ENCODE measurements at places on chromosomes 3 and 15.

GRCh38 chr3:10332481-10333348 is 11.8 kb upstream of the SEC13 start:
- no peak for DNase-seq

- DNase-seq: peak; percentile 81
These were observed 45.7 kb downstream of the CHSY1 start for GRCh38 chr15:101206176-101206591.

- DNase-seq: no peak
These were observed 40.9 kb downstream of the CBLB start for GRCh38 chr3:105827959-105828358.

GRCh38 chr15:48541341-48542278 is 103.9 kb downstream of the FBN1 start:
- DNase-seq: no peak

DNA sequence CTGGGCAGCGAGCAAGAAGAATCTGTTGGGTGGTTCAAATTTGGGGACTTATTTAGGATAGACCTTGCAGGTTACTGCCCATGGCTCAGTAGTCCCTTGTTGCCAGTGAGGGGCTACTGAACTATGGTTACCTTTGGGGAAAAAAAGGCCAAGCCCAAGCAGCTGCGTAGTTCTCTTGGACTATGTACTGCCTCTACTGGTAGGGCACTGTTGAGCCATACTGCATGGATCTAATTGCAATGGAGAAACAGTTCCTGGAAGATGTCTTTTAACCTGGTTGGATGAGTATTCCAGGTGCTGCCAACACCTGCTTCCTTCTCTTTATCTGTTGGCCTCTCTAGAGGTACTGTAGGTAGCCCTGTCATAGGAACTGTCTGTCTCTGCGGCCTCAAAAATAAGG is 671.9 kb upstream of the CBLB start:
- no peak for DNase-seq

GRCh38 chr3:26712211-26713026 is 89.8 kb downstream of the LRRC3B start:
- no peak for DNase-seq

DNA sequence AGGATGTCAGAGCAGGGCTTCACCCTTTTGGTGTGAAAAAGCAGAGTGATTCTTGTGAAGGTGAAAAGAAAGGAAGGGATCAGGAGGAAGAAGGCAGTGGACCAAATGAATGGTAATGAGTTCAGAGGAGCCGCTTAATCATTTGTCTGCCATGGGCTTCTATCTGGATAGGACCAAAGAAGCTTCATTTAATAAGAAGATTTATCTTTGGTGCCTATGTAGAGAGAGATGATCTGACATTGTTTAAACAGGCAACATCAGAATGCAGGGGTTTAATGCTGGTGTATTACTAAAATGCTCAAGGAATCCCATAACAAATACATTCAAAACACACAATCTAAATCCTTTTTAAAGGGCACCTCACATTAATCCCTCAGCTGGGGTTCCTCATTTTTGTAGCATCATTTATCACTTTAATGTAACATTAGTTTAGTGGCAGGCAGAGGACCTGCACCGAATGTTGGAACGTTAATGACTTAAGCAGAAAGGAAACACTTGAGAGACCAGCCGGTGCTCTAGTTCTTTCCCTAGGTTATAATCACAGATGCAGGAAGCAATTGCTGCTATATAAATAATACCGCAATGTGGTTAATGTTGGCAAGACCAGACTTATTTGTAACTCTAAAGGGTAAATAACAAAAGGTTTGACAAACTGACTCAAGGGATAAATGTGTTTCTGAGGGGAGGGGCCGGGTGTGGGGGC is 27.9 kb upstream of the IL1RAP start:
- DNase-seq: no peak

DNA sequence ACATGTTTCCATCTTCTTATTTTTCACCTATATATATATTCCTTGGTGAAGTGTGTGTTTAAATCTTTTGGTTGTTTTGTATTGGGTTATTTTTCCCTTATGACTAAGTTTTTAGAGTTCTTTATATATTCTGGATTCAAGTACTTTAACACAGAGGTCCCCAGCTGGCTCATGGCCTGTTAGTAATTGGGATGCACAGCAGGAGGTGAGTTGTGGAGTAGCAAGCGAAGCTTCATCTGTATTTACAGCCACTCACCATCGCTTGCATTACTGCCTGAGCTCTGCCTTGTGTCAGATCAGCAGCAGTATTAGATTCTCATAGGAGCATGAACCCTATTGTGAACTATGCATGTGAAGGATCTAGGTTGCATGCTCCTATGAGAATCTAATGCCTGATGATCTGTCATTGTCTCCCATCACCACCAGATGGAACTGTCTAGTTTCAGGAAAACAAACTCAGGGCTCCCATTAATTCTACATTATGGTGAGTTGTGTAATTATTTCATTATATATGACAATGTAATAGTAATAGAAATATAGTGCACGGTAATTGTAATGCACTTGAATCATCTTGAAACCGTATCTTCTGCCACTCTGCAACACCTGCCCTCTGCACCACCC is 151.6 kb downstream of the RSRC1 start:
- DNase-seq: no peak

- DNase-seq: no peak
These were observed 92.7 kb downstream of the LRRC28 start for GRCh38 chr15:99343881-99344551.

DNA sequence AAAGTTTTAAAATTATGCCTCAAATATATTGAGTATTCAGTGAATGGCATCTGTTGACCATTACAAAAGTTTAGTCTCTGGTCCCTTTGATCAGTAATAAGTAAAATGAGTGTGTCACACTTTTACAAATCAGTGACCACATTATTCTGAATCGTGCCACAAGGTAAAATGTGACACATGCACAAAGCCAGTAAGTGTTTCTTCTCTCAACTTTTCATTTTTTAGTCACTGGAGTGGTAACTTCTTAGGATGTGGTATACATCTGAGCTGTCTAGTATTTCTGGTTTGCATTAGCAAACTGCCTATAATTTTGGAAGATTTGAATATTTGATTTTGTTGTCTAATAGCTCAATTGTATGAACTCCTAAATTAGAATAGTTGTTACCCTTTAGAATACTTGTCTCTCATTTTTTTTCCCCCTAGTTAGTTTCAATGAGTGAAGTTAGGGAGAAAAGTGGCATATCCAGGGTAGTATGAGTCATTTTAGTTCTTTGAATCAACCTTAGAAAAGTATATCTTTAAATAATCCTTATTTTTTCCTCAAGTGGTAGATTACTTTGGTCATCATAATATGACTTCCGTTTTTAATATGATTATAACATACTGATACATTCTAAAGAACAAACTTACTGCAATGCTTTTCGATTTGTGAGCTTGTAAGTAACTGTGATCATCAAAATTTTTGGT is 18.1 kb downstream of the DNAJC13 start:
- no peak for DNase-seq

DNA sequence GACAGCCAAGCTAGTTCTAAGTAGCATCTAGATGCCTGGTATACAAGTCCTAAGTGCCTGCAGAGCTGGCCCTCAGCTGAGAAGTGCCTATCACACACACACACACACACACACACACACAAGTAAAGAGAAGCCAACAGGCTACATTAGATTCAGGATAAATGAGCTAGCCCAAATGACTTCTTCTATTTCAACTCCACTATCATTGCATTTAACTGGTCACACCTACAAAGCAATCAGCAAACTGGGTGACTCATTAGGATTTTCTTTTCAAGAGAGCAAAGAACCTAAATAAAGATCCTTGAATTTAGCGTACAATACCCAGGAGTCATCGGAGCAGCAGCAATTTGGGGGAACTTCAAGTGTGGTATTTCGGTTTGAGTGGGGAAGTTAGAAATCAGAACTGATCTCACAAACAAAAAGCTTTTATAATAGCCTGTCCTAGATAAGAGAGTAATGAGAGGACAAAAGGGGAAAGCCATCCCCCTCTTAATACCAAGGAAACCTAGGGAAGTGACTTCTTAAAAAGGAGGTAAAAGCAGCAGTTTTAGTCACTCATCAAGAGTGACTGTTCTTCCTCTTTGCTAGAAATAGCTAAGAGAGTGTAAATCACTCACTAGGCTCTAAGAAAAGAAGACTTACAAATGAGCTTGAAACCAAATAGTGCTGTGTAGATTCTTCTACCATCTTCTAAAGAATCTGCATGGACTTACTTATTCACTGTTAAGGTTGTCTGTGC is 112.7 kb downstream of the TNIK start:
- no peak for DNase-seq

DNA sequence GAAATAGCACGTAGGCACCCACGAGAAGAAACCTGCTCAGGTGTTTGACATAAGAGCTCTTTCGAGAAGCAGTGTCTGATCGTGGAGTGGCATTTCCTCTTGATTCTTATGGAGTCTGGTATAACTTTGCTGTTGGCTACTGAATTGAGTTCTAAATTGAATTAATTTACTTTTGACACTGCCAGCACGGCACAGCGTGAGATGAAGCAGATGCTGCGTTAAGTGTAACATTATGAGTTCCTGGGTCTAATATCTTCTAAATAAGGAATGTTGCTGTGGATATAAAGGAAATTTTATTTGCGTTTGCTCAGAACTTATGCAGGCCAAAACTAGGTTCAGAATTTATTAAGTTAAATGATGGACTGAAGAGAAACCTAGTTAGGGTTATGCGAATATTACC is 919.9 kb downstream of the TUSC7 start:
- no peak for DNase-seq

DNA sequence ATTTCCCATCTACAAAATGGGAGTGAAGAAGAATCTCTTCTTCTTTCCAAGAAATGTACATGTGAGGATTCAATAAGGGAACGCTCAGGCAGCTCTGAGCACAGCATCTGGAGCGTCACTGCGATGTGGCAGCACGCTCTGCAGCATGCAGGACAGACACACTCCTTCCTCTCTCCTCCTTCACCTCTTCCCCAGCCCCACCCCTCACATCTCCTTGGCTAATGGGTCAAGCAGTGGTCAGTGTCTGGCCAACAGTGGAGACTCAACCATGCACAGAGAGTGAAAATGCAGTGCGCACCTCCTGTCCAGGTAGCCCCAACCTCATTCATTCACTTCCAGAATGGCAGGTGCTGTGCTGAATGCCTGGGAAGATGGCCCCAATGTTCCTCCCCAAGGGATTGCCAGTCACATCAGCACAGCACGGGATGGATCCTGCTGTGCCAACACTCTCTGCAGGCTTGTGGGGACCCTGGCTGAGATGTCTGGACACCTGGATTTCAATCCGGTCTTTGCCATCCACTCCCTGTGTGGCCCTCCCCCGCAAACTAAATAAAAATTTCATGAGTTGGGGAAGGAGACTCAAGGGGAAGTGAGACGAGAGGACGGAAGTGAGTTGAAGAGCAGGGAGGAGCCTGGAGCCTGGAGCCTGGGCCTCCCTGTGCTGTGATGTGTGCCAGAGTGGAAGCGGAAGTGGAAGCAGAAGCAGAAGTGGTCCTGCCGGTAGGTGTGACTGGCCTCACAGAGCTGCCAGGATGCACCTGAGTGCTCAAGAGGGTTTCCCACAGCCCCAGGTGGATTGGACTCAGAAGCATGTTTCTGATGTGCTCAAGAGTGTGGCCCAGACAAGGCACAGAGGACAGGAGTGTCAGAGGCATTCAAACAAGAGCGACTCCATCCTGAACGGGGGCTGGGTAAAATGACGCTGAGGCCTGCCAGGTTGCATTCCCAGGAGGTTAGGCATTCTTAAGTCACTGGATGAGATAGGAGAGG is 163.9 kb downstream of the SMAD6 start:
- DNase-seq: peak; percentile 5

DNA sequence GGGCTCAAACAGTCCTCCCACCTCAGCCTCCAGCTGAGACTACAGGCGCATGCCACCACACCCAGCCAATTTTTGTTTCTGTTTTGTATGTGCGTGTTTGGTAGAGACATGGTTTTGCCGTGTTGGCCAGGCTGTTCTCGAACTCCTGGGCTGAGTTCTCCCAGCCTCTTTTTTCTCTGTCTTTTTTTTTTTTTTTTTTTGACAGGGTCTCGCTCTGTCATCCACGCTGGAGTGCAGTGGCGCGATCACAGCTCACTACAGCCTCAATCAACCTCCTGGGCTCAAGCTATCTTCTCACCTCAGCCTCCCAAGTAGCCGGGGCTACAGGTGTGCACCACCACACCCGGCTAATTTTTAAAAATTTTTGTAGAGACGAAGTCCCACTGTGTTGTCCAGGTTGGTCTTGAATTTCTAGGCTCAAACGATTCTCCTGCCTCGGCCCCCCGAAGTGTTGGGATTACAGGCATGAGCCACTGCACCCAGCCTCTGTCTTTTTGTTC is 867 bp upstream of the DCAF1 start:
- peak; percentile 49 for DNase-seq

- DNase-seq: no peak
These were observed 136.4 kb upstream of the GOLGA6L4 start for GRCh38 chr15:84099181-84099580.

GRCh38 chr3:17046623-17047022 is 161.9 kb downstream of the PLCL2 start:
- no peak for DNase-seq

- DNase-seq: peak; percentile 70
These were observed 15.8 kb downstream of the EFCC1 start for GRCh38 chr3:129016720-129017483.

Measured in activated CD8-positive, alpha-beta memory T cell treated with anti-CD3 and anti-CD28 coated beads, Interleukin-2, amount 10 ng/mL, durations not matched to agents 7 days and 5 days (primary cell).